NCI-H2081 (cell line): ENCODE measurements at places on chromosomes 13 and 19.

DNA sequence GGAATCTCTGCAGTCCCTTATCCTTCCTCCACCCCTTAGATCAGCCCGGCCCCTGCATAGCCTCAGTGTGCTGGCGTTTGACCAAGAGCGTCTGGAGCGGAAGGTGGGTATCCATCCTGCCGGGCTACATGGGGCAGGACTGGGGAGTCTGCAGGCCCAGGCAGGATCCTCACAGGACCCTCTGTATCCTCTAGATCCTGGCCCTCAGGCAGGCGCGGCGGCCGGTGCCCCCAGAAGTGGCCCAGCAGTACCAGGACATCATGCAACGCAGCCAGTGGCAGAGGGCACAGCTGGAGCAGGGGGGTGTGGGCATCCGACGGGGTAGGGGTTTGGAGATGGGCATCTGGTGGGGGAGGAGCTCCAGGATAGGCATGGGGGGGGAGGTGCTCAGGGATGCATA lies 8.9 kb downstream of the PODNL1 start:
- DNase-seq, result no peak

- no peak for DNase-seq
Measured at GRCh38 chr19:10677751-10678150, 23.5 kb upstream of the QTRT1 start.

GRCh38 chr13:37406031-37406430 lies 192.5 kb downstream of the POSTN start:
- DNase-seq, result no peak

DNA sequence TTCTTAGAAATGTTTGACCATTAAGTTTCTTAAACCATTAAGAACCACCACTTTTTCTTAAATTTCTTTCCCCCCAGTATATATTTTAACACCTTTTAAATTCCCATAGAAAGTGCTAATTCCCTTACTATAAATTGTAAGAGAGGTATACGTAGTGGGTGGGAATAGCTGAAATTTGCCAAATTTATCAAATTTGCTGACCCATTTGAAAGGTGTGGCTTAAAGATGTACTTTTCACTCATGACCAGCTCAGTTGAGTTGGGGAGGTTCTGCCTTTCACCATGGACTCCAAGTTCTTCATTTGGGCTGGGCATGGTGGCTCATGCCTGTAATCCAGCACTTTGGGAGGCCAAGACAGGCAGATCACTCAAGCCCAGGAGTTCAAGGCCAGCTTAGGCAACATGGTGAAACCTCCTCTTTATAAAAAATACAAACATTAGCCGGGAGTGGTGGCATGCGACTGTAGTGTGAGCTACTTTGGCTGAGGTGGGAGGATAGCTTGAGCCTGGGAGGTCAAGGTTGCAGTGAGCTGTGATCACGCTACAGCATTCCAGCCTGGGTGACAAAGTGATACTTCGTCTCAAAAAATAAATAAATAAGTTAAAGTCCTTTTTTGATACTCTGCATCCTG lies 133.2 kb downstream of the MRPL57 start:
- DNase-seq, result no peak

GRCh38 chr19:29012457-29012856 lies 200.5 kb downstream of the UQCRFS1 start:
- DNase-seq, result no peak

GRCh38 chr13:72864142-72865011 lies 82.4 kb downstream of the PIBF1 start:
- DNase-seq, result no peak

DNA sequence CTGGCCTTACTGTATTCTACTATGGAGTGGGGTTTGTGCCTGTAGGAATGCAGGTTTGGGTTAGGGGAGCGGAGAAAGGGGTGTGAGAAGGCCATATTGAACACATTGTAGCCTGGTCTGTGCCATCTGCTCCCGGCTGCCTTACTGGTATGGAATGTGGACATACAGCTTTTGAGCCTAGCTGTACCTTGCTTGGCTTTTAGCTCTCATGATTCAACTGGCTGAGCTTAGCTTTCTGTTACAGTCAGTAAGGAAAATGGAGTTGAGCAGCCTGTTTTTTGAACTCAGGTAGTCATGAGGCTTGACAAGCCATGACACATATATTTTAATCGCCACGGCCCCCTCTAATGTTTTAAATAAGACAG lies 41.6 kb downstream of the ARHGAP35 start:
- no peak for DNase-seq

- no peak for DNase-seq
Measured at GRCh38 chr13:103289681-103290080, 223.5 kb upstream of the SLC10A2 start.

DNA sequence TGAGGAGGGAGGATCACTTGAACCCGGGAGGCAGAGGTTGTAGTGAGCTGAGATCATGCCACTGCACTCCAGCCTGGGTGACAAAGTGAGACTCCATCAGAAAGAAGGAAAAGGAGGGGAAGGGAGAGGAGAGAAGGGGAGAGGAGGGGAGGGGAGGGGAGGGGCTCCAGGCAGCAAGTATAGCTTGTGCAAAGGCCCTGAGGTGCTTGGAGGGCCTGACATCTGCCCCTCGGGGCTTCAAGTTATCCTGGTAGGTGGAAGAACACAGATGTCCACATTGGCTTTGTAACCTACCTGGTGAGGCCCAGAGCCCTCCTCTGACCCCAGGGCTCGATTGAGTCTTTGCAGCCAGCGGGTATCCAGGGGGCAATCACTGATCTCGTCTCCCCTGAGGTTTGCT lies 11.5 kb upstream of the ZNRF4 start:
- no peak for DNase-seq

DNA sequence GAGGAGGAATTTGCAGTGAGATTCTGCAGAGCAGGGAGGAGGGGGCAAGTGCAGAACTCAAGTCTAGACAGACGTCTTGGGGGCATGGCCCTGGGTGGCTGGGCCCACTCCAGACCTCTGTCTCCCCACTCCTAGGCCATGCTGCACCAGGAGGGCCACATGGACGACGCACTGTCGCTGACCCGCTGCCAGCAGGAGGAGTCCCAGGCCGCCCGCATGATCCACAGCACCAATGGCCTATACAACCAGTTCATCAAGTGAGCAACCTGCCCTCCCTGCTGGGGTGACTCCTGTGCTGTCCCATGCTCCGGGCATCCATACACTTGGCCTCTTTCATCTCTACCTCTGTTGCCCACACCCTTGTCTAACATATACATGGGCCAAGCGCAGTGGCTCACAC lies 18.1 kb downstream of the RYR1 start:
- no peak for DNase-seq

DNA sequence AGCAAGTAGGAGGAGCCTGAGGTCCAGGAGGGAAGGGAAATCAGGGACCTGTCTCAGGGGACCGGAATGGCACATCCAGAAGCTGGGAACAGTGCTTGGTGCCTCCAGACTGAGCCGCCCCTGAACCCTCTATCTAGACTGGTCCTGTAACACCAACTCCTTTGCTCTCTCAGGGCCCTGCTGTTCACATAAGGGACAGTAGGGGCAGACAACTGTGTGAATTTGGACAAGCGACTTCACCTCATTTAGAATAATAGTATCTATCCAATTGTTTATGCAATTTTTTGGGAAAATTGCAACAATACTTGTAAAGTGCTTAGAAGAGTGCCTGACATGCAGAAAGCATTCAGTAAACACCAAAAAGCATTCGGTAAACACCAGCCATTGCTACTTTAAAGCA lies 14.0 kb downstream of the SYMPK start:
- DNase-seq, result no peak

DNA sequence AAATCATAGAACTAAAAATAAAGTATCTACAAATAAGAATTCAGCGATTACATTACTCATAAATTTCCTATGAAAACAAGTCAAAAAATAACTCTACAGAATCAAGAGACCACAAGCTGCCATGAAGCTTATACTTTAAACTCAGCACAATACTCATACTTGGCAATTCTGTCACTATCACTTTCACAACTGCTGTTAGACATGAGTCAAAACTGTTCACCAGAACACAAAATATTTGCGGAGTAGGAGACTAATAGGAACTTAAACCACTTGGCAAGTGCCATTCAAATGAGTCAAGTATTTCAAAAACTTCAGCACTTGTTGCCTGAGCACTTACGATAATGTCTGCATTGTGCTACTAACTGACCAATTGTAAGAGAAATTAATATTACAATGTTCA lies 387.8 kb upstream of the GPC6 start:
- DNase-seq, result no peak

GRCh38 chr13:99391781-99392469 lies 84.7 kb upstream of the GPR183 start:
- no peak for DNase-seq

DNA sequence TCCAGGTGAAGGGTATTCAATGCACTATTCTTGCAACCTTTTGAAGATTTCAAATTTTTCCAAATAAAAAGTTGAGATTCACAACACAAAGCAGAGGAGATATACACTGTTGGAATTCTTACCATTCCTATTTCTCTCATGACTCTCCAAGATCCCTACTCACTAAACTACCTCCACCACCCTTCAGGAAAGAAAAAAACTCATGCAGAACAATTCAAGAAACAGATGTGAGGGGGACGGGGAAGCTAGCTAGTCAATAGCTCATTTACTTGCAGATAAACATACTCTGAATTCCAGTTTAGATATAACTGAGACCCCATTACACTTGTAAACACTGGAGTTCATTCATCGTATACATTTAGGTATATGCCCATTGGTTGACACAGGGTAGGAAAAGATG lies 90.0 kb upstream of the SERP2 start:
- DNase-seq, result no peak

- no peak for DNase-seq
Measured at GRCh38 chr19:43725468-43725867, 9.6 kb downstream of the IRGC start.

- DNase-seq, result peak; percentile 1
Measured at GRCh38 chr13:31538067-31539042, 201.0 kb upstream of the RXFP2 start.

DNA sequence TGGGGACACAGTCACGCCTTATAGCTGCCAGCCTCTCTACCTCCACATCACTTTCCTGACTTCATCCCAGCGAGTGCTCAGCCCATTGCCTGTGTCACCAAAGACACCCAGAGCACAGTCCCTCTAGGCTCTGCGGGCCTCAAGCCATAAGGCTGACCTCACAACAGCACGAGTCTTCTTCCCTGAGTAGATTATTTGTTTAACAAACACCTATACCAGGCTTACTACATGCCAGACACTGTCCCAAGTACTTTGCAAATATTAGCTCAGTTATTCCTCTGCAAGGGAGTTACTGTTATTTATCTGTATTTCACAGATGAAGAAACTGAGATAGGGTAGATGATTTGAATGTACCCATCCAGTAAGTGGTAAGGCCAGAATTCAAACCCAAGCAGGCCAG lies 504.3 kb downstream of the COG6 start:
- no peak for DNase-seq
